ENCODE measurements at places on chromosomes 4 and X.
A peak's percentile ranks its signal among the peaks of the same experiment; 100 is the strongest.

GRCh38 chr4:108094131-108094530, 74.6 kb downstream of the LEF1 start:
- DNase-seq = no peak

GRCh38 chrX:30568136-30568535, 9.4 kb downstream of the TASL start:
- peak; percentile 28 for DNase-seq

DNA sequence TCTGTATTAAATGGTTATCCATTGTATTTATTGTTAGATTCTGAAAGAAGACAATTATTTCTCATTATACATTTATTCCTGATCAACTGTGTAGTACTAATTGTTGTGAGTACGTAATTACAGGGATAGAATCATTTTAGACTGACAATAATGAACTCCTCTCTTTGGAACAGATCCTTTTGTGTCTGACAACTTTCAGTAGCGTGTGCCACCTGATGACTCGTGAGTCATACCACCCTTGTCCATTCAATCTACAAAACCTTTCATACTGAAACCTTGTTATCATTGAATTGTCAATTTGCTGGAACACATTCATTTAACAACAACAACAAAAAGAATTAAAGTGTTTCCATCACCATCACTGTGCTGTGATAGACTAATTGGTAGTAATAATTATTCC, 602.7 kb upstream of the PCDH7 start:
- DNase-seq = no peak

GRCh38 chr4:111984169-111984819, 161.0 kb upstream of the FAM241A start:
- no peak for DNase-seq

DNA sequence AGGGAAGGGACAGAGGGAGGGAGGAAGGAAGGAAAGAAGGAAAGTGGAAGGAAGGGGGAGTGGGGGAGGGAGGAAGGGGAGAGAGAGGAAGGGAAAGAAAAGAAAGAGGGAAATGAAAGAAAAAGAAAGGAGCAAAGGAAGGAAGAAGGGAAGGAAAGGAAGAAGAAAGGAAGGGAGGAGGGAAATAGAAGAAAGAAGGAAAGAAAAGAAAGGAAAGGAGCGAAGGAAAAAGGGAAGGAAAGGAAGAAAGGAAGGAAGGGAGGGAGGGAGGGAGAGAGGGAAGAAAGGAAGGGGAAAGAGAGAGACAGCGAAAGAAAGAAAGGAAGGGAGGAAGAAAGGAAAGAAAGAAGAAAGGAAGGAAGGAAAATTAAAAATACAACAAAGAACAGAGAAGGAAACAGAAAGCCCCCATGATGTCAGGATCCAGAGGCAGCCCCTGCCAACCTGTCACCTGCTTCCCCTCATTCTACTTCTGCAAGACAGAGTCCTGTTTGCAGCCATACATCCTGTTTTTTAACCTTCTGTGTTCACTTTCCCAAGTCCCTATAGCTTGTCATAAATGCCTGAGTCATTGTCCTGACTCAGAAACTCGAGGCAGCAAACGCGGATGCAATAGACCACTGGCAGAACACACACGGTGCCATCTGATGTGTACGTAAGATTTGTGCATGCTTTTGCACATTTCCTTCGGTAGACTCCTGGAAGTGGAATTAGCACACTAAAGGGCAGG, 77.0 kb upstream of the C4orf50 start:
- no peak for DNase-seq

- DNase-seq = no peak
These were observed 511.9 kb downstream of the MID1IP1 start for GRCh38 chrX:39313146-39313545.

GRCh38 chr4:35883108-35883507, 361.2 kb downstream of the ARAP2 start:
- DNase-seq = no peak

DNA sequence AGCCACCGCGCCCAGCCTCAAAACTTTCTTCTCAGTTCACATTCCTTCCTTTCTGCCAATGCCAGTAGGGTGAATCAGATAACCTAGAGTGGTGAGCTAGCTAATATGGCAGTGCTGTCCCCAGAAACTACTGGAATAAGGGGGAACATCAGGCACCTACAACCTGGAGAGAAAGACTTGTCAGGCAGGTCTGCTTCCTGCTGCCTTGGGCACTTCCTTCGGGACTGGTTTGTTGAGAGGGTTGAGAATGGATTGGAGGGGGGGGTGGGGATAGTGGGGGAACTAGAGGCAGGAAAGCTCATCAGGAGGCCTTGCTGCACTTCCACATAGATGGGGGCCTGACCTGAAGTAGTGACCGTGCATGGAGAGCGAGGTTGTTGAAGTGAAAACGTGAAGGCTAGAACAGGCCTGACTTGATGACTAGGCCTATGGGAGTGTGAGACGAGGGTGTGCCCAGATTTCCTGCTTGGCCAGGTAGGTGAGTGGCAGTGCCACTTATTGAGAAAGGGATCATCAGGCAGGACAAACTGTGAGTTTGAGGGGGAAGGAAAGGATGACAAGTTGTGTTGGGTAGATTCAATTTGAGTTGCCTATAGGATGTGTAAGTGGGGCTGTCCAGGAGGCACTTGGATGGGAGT, 33.4 kb downstream of the SLC25A5 start:
- DNase-seq = no peak

DNA sequence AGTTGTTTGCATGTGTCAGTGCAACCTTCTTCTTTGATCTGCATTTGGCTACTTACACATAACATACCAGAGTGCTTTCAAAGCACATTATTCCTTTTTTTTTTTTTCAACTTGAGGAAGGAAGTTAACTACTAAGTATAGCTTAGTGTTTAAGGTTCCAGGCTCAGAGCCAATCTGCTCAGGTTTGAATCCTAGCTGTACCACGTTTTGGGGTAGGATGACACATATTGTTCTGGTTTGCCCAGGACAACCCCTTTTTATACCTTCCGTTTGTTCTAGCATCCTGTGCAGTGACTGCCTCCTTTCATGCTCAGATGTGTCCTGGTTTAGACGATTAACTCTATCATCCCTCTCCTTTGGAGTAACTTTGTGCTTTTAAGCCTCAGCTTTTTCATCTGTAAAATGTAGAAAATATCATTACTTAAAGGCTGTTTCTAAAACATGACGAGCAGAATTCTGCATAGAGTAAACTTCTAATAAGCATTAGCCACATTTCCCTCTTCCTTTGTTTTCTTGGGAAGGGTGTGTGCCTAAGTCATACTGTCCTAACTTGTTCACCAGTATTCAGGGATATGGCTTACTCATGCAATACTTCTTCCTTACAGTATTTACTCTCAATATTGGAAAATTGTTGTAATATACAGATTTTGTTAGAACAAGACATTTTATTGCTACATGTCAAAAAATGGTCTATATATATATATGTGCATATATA, 281.3 kb downstream of the C4orf33 start:
- DNase-seq = no peak

GRCh38 chr4:8913121-8913857, 41.6 kb upstream of the HMX1 start:
- DNase-seq = no peak

- no peak for DNase-seq
These were observed 297.7 kb upstream of the DIAPH2 start for GRCh38 chrX:96386981-96387380.

GRCh38 chr4:475962-476361, 23.0 kb downstream of the ZNF721 start:
- DNase-seq = no peak

DNA sequence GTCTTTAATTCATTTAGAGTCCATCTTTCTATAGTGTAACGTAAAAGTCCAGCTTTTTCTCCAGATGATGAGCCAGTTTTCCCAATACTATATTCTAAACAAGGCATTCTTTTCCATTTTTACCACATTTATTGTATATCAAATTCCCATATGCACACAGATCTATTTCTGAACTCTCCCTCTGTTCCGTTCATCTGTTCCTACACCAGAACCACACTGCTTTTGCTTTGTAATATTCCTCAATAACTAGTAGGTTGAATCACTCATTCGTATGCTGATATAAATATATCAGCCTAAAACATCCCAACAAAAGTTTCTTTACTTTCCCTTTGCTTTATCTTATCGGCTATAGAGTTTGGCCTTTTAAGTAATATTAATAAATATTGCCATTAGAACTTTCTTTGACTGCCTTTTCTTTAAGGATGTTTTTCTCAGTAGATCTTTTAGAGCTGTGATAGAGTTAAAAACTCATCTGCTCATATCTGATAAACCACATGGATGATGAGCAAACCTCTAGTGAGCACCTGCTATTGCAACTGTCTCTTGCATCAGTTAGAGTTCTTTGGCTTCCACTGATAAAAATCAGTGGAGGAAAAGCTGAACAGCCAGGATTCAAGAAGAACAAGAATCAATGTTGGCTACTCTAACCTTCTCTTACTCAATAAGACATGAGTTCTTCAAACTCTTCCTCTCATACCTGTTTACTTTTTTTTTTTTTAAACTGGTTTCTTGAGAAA, 13.1 kb upstream of the RPL34 start:
- no peak for DNase-seq

DNA sequence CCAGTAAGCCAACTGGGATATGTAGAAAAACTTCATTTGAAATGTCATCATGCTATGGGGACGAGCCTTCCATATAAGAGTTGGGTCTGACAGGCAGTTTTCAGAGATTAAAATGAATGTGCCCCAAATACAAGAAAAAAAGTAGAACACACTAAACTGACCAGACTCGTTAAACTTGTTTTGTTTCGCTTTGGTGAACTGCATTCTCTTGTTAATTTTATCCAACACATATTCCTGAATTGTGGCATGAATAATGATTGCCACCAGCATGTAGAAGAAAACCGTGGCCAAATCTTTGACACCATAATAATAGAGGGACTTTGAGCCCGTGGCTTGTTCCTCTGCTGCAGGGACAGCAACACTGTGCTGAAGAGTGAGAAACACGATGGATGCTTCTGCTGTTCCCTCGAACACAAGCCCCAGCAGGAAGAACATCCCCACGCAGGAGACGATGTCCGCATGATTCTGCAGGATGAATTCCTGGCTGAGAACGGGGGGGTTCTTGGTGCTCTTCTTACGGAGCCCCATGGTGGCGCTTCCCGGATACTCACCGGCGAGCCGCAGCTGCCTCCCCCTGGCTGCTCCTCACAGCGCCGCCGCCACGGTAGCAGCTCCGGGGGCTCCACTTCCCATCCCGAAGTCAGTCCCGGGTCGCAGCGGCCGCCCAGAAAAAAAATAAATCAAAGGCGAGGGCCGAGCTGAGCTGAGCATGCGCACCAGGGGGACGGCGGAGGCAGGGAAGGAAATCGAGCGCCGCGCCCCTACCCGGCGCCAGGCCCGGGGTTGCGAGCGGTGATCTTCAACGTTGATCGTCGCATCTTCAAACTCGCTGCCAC, at the start of gene TRAM1L1:
TSS of gene TRAM1L1 (minus strand) at position 711 of the 836 bp plus-strand sequence. CDS start at position 528, 183 bp downstream.
- peak; percentile 63 for DNase-seq

- DNase-seq = no peak
These were observed 915.5 kb downstream of the FAT4 start for GRCh38 chr4:126230269-126230668.

- DNase-seq = no peak
These were observed 61.5 kb downstream of the CCNI start for GRCh38 chr4:77014256-77014655.

GRCh38 chr4:89266128-89266527, 41.5 kb downstream of the GPRIN3 start:
- DNase-seq = no peak

DNA sequence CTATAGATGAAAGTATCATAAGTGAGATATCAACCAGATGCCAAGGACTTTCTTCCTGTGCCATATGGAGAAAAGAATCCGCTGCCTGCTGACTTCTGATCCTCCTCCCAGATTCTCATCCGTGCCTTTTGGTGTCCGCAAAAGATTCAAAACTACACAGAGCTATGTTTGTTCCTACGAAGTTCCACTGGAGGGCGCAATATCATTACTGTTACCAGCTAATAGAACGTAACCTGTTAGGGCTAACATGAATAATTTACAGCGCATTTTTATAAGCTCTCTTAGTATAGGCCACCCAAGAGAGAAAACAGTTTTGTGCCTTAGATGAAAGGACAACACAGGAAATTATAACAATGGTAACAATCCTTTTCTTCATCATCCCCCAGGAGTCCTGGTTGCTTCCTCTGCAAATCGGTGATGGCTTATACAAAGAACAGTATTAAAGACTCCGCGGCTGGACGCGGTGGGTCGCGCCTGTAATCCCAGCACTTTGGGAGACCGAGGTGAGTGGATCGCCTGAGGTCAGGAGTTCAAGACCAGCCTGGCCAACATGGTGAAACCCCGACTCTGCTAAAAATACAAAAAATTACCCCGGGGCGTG, 22.8 kb upstream of the CENPVL3 start:
- DNase-seq = peak; percentile 6

GRCh38 chr4:121510341-121510874, 129.6 kb upstream of the QRFPR start:
- no peak for DNase-seq

GRCh38 chr4:184962125-184962638, 56.1 kb upstream of the HELT start:
- no peak for DNase-seq

DNA sequence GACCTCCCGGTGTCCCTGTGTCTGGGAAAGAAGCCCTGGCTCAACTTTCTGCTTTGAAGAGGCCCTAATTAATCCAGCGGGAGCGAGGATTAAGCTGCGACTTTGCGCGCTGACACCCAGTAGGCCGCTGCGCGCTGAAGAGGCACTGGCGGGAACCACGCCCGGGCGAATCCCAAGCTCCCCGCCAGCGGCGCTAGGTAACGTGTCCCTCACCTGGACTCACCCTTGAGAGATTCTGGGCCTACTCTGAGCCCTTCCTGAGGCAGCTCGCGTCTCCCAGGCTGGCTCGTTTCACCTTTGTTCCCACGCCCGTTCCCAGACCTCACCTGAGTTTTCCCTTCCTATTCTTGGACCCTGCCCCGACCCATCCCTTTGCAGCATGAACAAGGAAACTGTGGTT, 616 bp upstream of the KLHL34 start:
- DNase-seq = no peak

DNA sequence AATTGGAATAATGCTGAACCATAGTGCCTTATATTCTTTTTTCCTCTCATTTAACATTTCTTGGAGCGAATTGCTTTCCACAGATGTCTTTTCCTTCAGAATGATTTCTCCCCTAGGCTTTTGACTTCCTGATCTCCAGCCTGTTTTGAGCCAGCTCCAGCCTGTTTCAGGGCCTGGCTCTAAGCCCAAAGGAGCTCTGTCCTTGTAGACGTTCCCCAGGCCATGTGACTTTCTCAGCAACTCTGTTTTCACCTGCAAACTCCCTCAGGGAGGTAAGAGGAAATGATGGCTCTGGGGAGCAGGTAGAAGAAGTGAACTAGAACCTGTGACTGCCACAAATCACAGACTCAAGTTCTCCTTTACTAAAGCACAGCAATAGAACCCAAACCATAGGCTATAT, 89.1 kb downstream of the AKAP4 start:
- no peak for DNase-seq

- peak; percentile 86 for DNase-seq
These were observed 15.0 kb upstream of the STK32B start for GRCh38 chr4:5036239-5036638.

DNA sequence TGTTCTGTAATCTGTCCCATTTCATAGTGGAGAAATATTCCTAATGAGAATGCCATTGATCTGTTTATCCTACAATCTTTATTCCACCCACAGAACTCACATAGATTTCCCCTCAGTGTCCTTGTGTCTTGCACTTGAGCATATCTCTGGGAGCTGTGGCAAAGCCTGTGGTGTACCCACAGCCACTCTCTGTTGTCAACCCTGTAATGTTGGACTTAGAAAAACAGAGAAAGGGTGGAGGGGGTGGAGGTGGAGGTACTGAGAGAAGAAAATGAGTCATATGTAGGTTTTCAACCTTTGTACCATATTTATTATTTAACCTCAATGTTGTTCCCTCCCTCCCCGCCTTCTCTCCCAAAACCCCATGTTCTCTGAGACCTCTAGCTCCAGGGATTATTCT, 46.9 kb upstream of the TLL1 start:
- no peak for DNase-seq

GRCh38 chrX:149230689-149231088, 274.4 kb downstream of the IDS start:
- DNase-seq = no peak

All from fibroblast of skin of left biceps (primary cell).